ENCODE measurements at places on chromosomes 1 and 21.

DNA sequence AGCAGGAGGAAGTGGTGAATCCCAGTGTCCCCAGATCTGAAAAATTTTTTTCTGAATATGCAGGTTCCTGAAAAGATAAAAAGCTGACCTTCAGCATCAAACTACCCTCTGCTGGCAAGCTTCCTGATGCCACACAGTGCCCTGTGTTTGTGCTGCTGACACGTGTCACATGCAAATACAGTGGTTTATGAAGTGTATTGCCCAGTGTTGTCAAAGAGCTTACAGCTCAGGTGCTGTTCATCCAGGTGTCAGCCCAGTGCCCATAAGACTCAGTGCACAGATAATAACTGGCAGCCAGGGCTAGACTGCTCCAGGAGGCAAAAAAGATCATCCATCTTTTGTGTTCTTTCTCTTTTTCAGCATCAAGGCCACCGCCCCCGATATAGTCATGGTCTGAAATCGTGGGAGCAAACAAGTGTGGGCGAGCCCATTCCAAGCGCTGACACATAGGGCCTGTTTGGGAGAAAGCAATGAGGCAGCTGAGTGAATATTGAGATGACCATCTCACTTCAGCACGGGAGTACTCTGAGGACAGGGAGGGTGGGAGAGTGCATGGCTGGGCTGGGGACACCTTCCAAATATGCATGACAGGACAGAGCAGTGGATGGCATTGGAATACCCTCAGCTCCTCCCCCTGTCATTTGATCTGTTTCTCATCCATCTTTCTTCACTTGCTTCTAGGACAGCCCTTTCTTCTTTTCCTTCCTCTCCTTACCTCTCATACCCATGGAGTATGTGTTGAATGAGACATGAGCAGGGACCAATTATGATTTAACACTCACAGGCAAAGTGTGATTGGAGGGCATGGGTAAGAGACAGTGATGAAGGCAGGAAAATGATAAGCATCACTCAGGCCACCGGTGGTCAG, 6.4 kb upstream of the KCNK1 start:
- DNase-seq = no peak

DNA sequence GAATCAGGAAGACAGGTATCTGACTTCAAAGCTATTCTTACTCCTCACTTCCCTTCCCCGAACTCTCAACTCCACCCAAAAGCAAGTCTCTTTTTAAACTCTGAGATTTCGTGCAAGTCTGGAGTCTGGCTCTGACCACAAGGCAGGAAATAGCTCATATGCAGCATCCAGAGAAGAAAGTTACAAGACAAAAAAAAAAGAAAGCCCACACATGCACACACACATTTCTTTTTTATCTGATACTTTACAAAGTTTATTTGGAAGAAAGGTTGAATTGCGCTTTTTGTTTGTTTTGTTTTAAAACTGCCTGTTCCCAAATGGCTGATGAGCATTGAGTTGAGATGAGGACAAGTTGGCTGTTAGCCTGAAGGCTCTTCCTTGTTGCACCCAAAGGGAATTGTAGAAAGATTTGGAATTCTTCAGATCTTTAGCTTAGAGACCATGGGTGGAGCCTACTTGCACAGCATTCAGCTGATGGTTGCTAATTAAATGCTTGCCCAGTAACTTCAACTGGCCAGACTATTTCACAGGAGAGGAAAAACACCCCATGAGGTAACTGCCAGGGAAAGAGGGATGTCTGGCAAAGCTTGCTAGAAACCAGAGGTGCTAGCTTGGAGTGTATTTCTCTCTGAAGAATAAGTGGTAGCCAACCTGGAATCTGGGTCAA, 490.3 kb downstream of the TTLL7 start:
- peak; percentile 53 for DNase-seq

- DNase-seq = no peak
Measured at GRCh38 chr1:145963265-145964019, 933 bp downstream of the ANKRD34A start.

DNA sequence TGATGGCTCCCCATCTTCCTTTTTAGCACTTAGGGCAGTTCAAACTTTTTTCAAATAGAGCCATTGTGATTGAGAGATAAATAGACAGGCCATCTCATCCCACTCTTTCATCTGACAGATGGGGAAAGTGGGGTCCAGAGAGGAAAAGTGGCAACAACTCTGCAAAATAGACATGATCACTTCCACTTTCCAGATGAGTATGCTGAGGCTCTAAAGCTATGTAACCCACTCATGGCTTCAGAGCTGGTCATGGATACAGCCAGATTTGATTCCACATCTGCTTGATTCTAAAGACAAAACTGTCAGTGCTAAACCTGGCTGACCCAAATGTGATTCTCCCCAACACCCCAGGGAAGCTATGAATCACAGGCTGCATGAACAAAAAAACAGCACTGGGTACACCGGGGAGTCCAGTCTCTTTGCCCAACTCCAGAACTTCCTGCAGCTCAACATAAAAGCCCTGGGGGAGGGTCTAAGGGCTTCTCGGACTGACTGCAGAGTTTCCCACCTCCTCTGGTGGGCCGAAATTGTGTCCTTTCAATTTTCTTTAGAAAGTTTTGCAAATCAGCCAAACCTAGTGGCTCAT, 59.3 kb downstream of the PLPP3 start:
- DNase-seq = no peak

DNA sequence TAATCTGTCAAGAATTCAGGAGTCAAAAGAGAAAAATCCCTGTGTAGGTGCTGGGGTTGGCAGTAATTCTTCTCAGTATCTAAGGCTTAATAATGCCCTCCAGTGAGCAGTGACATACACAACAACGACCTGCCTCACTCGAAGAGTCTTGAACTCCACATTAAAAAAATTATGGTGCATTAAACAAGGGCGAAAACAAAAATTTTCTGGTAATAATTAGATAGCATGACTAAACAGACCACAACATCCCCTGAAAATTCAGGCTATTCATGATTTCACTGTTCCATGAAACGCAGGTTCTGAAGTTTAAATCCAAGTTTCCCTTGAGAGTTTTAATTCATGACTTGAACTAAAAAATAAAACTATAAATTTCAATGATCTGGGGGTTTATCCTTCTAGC, 5.1 kb downstream of the SRSF4 start:
- DNase-seq = no peak

DNA sequence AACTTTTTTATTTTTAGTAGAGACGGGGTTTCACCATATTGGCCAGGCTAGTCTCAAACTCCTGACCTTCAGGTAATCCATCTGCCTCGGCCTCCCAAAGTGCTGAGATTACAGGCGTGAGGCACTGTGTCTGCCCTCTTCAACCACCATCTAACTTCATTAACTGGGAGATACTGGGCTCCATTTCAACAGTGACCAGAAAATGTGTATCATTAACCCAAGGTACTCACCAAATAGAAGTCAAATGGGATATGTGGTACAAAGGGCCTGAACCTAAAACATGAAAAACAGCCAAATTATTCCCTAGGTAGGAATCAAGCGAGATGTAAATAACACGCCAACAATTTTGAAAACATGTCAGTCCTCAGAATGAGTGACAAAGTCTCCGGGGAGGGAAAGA, 1.2 kb downstream of the ILF2 start:
- no peak for DNase-seq

- DNase-seq = no peak
Measured at GRCh38 chr21:27671207-27671606, 704.3 kb upstream of the ADAMTS5 start.

DNA sequence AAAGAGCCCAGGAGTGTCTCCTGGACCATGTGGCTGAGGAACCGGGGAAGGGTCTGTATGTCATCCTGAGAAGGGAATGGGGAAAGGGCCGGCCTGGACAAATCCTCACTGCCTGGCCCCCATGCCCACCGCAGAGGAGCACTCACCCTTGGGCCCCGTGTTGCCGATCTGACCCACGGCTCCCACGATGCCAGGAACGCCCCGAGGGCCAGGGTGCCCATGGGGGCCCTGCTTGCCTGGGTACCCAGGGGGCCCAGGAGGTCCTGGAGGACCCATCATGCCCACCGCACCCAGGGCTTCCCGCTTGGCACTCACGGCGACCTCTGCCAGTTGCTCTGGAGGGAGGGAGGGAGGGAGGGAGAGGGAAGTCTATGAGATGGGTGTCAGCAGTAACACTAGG, 14.6 kb downstream of the COL9A2 start:
- no peak for DNase-seq

DNA sequence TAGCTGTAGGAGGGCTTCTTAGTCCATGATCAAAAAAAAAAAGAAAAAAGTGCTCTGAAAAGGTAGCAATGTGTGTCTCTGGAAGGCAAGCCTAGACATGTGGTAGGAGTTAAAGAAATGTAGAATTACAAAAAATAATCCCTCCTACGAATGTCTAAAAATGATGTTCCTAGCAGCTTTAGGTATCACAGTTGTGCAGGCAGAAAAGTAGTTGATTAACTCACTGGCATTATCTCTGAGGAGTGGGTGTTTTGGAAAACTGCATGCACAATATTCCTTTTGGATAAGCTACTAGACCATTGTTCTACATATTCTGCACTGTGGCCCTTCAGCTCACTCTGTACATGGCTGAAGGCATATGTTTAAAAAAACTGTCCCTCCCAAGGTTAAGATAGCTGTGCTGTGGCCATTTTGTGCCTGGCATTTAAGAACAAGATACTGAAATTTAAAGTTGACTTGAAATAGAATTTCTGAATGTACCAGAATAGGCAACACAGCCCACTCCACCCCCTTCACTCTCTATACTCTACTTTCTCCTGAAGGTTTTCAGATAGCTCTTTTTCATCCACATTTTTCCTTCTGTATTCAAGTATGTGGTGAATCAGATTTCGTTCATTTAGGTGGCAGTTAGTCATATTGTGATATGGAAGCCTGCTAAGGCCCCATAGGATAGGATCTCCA, 463.9 kb upstream of the LRRC7 start:
- DNase-seq = no peak

DNA sequence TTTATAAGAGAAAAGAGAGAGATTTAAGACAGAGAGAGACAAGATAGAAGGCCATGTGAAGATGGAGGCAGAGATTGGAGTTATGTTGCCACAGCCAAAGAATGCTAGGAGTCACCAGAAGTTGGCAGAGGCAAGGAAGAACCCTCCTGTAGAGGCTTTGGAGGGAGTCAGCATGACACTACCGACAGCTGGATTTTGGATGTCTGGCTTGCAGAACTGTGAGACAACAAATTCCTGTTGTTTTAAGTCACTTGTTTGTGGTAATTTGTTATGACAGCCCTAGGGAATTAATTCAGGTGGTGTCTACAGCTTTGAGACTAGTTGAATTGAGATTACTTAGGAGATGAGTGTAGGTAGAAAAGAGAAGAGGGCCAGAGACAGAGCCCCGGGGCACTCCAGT, 158.5 kb downstream of the DNM3 start:
- no peak for DNase-seq

GRCh38 chr1:32896451-32896850, 4.7 kb downstream of the TMEM54 start:
- no peak for DNase-seq

DNA sequence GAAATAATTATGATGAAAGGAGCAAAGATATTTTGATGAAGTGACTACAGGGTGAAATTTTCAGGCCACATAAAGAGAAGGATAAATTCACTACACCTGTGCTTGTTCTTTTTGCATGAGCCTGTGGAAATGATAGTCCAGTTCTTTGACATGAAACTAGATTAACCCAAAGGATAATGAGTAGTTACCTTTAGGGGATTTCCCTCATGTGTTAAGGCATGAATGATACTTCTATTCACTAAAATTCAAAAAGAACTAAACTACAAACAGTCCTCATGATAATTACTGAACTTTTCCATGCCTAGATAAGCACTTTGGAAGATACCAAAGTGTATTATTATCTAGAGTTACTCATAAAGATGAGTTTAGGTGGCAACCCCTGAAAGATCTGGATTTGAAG, 244.3 kb downstream of the PTPRC start:
- no peak for DNase-seq

DNA sequence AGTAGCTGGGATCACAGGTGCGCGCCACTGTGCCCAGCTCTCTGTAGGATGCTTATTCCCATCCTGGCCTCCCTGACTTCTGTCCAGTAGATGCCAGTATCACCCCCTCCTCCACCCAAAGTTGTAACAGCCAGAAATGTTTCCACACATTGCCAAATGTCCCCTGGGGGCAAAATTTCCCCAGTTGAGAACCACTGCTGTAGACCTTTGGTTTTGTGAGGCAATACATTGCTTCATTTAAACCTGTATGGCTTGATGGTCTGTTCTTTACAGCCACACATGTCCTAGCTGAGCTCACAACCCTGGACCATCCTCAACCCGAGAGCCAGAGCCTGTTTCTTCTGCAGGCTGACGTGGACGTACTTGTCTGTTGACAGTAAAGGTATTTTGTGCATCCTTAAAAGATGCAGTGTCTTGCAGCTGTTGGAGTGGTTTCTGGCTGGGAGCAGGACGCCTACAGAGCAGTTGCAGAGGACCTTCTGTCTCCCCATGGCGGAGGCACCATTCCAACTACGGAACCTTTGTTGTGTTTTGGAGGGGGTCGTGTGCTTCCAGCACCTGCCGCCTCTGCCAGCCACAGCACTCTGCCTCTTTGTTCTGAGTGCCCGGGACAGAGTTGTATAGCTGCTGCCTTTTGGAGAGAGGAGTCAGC, 26.6 kb downstream of the DOP1B start:
- no peak for DNase-seq

DNA sequence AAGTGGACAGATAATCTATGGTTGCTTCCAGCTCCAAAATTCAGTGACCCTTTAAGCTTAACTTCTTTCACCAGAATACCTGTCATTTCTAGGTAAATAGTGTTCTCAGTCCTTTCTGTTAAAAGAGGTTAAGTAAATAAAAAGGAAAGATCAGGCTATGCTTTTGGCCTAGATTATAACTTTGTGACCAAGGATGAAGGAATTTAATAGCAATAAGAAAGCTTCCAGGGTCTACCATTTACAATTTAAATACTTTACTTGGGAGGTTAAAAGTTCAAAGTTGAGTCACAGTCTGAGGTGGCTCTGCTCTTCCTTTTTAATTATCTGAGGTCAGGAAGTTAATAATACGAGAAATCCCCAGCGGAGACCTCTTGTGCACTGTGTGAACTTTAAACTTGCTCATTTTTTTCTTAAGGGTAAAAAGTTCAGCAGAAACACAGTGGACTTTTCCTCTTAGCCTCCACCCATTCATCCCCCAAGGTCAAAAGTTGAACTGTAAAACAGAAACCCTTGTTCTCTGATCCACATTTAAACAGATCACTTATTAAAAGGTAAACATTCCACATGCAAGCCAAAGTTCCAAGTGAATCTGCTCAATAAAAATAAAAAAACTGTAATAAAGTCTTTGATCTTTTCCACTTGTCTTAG, 187.1 kb downstream of the NRIP1 start:
- DNase-seq = no peak

GRCh38 chr1:61892977-61893376, 150.7 kb downstream of the PATJ start:
- DNase-seq = no peak

- DNase-seq = no peak
Measured at GRCh38 chr1:167995038-167995437, 58.2 kb upstream of the MPC2 start.

DNA sequence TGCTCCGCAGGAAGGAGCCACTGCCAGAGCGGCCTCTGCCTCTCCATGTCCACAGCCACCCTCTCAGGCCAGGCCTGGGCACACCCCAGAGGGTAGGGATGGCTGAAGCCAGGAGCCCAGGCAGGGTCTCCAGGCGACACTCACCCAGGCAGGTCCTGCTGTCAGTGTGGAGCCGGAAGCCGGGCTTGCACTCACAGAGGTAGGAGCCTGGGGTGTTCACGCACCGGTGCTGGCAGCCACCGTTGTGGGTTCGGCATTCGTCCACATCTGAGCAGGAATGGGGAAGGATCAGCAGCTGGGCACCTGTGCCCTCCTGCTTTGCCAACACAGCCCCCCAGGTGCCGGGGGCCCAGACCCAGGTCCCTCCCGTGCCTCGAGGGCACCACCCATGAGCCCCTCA, 69.5 kb downstream of the ARHGEF16 start:
- DNase-seq = no peak

All from thyroid gland (tissue), 4 donors.